Iris pigment epithelial cell (primary cell): ENCODE measurements at places on chromosomes 1 and 21.

GRCh38 chr21:31517664-31518414 lies 141.7 kb upstream of the SOD1 start:
- DNase-seq, result no peak

- DNase-seq, result no peak
Observed at GRCh38 chr1:81600878-81601622, 199.7 kb upstream of the ADGRL2 start.

- DNase-seq, result no peak
Observed at GRCh38 chr1:248751635-248752034, 3.9 kb downstream of the LYPD8 start.

DNA sequence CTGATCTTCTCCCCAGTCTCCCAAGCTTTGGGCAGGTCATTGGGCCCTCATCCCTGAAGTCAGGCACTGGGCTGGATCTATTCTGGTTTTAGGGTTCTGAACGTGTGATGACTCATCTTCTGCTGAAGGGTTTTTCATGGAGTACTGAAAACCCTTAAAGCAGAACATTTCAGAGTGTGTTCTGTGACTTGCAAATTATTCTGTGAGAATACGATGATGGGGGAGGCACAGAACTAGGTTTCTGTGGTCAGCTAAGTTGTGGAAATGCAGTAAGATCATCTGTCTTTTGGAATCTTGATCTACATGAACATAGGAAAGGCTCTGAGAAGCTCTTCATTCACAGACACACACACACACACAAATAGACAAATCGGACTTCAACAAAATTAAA lies 46.2 kb downstream of the NAV1 start:
- DNase-seq, result peak; percentile 55

DNA sequence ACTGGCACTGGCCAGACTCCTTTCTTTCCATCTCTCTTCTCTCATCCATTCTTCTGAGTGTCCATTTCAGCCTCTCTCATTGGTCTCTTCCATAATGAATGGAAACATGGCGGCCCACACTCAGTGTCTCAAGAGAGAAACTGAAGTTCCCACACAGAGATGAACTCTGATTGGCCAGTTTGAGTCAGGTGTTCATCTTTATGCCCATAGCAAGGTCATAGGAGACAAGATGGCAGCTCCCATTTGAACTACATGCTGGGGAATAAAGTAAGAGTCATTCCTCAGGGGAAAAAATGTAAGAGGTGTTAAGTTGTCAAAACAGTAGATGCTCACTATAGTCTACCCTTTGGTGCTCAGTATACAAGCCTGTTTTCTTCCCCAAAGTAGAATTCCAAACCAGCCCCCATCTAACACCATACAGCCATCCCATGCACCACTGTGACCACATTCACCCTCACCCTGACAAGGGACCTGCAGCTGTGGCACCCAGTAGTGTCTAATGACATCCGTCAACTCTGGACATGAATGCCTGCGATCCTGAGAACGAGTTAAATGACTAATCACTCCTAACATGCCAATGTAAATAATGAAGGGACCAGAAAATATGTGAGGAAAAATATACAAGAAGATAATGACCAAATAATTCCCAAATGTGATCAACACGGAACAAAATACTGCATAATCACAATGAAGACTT lies 12.4 kb downstream of the CDA start:
- DNase-seq, result no peak

DNA sequence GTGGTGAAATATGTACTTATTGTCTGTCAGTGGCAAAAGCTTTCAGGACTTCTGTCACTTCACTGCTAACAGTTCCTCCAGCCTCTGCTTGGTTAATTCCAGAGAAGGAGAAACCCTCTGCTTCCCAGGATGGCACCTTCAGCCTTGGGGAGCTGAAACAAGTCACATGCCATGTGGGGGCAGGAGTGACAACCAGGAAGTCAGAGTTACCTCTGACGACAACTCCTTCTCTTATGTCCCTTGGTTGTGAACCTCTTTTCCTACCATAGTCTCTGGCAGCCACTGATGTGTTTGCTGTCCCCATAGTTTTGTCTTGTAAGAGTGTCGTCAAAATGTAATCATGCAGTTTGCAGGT lies 53.6 kb downstream of the FCRL5 start:
- no peak for DNase-seq

DNA sequence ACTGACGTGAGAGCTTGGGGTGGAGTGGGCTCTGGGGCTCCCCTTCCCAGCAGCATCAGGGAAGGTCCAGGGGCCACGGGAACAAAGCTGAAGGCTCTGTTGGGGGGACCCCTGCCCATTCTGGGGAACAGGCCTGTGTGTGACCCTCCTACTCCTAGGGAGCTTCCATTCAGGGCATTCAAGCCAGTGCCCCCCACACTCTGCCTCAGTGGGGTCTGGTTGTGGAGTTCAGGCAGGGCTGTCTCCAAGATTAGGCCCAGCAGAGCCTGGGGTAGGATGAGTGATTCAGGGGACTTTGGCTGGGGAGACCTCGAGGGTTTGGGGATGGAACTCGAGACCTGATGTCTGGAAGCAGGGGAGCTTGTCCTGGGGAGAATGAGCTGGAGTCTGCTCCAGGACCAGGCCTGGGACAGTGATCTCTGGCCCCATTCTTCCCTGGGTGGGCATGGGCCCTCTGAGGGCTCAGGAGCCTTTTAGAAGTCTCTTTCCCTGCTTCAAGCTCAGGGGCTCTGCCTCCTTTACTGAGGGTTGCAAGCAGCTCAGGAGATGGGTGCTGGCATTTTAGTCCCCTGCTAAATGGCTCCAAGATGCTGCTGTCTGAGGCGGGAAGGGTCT lies 81.7 kb downstream of the PTPRU start:
- DNase-seq, result no peak

DNA sequence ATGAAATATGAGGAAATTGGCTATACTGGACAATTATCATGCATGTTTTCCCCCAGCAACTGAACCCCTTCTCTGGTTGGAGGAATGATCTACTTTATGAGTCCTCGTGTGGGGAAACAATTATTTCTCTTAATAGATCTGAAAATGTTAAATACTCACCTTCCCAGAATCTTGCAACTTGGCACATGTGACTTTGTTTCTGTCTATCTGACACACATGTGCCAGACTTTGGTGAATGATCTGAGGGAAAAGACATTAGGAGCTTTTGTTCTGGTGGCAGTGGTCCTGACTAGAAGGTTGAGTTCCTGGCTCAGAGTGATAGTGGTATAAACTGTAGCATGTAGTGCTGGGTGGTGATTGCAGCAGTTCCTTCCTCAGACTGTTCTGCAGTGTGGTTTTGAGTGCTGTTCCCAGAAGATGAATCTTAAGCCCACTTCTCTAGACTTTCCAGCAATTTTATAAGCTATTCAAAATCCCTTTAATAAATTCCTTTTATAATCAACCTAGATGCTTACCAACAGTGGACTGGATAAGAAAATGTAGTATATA lies 59.3 kb upstream of the B3GALNT2 start:
- DNase-seq, result no peak

DNA sequence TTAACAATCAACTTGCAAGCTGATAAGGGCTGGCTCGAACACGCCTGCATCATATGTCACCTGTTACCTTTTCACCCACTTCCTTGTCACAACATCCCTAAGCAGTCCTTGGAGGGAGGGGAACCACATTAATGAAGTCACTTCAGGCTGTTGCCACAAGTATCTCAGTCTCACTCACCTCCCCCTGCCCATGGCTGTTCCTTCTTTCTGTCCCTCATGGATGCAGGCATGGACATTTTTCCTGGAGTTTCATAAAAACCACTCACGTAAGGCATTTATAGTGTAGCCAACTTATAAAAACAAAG lies 76.8 kb upstream of the ANGPTL1 start:
- no peak for DNase-seq

- no peak for DNase-seq
Observed at GRCh38 chr1:164953098-164953497, 394.1 kb downstream of the PBX1 start.

DNA sequence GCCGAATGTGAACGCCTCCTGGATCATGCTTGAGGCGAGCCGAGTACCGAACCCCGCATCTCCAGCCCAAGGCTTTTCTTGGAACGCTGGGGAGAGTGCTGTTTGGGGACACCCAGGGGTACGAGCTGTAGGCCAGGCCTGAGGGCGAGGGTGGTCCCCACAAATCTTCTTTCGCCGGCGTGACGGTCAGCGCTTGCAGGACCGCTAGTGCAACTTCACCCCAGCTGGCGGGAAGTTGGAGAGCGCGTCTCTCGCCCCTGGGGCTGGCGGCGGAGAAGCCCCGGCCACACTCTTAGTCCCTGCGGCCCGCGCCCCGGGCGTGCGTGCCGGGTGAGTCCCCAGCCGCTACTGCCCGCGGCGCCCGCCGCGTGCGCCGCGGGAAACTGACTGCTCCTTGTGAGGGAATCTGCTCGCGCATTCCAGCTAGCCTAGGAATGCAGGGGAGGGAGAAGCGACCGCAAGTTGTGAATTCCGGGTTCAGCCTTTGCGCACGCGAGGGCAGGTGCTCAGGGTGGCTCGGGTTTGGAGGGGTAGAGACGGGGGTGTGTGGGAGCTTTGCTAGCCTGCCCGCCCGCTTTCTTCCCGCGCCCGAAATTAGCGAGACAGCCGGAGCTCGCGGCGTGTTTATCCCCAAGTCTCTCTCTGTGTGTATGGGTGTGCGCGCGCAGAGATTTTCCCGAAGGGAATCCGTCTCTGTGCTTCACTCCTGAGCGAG lies 884 bp downstream of the LHX4 start:
- DNase-seq, result peak; percentile 52

DNA sequence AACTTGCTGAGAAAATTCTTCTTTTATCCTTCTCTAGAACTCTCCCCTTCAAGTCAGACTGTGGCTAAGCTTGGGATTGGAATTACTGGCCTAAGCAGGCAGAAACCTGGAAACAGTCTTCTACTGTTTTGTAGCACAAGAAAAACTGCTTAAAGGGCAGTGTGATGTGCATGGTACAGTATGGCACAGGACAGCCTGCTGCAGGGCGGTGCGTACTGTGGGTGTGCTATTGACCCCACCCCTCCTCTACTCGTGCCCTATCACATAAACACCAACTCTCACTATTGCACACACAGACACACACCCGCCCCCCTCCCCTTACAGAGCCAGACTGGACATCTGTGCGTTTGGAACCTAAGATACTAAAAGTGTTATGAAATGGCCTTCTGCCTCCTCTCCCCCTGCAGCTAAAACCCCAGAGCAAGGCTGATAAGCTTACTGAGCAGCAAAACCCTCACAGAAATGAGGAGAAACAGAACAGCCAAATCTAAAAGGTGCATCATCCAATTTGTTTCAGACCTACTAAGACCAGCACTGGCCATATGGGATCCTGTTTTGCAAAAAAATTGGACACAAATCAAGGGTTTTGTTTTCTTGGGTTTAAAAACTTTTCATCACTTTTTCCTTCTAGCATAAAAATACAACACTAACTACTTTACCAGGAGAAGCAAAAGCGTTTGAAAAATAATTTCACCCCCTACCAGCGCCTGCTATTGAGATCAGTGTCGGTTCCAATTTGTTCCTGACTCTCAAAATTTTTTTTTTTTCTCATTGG lies 355.8 kb upstream of the LYPLAL1 start:
- peak; percentile 40 for DNase-seq

GRCh38 chr1:236516929-236517704 lies 6.7 kb upstream of the LGALS8 start:
- DNase-seq, result peak; percentile 89

DNA sequence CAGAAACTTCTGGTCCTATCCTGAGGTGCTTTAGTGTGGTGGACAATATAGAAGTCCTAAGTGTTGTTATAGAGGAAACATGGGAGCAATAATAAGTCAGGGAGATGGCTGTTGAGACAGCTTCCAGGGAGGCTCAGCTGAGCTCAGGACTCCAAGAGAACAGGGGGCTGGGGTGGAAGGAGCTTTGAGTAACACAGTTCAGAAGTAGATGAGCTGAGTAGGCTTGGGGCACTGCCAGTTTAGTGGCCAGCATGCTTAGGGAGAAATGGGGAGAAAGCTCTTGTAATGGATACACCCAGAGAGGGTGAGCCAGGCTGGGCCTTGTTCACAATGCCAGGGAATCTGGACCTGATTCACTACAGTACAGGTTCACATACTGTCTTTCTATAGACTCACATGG lies 201.6 kb downstream of the DAB1 start:
- no peak for DNase-seq

GRCh38 chr1:187655104-187655503 lies 826.4 kb downstream of the PLA2G4A start:
- peak; percentile 62 for DNase-seq

- DNase-seq, result peak; percentile 49
Observed at GRCh38 chr1:243968413-243968812, 82.7 kb upstream of the ZBTB18 start.

DNA sequence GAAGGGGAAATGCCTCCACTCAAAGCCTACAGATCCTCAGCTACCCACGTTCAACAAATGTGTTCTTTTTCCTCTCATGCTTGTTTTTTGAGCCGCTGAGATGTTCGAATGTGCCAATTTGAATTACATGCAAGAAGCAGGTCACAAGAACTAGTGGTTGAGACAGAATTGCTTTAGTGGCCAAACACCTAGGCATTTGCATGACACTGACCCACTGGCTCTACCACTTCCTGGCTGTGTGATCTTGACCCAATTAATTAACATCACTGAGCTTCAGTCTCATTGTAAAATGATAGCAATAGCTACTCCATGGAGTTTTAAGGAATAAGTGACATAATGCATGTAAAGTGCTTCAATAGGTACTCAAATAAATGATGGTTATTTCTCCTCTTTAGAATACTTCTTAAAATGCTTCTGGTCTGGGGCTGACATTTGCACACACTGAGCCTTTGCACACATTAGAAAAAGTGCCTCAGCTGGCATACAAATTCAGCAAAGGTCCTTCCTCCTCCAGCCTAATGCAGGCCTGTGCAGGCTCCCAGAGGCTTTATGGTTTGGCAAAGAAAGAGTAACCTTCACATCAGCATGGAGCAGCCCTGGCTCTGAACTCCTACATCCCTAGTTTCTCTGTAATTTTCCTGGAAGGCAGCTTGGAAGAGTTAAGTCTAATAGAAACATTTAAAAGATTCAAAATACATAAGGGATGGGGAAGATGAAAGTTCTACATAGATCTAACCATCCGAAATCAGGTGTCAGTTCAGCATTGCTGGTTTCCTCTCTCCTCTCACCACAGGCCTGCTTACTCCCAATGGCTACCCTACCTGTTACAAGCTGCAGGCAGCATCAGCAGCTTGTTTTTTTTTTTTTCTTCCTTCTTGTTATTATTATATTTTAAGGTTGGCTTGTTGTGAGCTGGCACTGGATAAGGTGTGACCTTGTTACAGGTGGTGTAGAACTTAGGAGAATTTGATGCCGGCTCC lies 107.4 kb downstream of the TBX19 start:
- DNase-seq, result no peak

DNA sequence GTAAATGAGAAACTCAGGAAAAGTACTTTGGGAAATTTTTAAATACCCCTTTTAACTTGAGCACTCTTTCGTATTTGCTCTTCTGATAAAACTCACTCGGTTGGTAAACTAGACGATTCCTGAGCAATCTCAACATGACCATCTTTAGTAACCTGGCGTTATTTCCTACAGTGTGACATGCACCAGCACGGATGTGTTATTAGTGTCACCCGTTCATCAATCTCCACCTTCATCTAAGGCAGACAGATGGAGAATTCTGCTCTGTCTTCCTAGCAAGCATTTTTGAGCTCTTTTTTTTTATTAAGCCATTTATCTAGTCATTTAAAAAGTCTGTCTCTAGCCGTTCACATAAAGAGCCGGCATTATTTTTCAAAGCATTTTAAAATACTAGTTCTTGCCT lies 155.2 kb downstream of the DISP1 start:
- DNase-seq, result no peak
